ENCODE measurements at places on chromosomes 7 and 10.
A peak's percentile ranks its signal among the peaks of the same experiment; 100 is the strongest.

GRCh38 chr10:97553575-97554031 is 19.0 kb upstream of the ANKRD2 start:
- DNase-seq = peak; percentile 79

DNA sequence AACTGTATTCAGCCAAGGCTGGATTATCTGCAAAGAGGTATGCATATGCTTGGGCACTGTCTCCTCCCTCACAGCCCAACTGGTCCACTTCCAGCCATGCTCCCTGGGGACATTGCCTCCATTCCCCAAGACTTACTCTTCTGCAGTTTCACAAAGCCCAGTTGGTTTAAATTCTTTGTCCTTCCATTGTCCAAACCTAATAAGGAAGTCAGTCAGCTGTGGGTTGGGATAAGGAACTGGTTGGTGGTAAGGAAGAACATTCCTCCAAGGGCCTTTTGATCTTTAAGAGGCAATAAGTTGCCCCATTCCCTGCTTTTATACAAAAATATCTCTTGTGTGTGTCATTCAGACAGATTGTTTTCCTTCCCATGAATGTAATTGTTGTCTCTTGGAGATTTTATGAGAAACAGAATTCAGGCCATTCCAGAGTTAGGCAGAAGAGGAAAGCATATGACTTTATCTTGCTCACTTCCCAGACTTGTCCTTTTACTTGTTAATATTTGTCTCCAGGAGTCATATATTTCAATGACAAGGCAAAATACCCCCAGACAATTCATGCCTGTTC is 673.7 kb downstream of the SUGCT start:
- DNase-seq = no peak

GRCh38 chr10:10626734-10627133 is 390.9 kb upstream of the CELF2 start:
- no peak for DNase-seq

DNA sequence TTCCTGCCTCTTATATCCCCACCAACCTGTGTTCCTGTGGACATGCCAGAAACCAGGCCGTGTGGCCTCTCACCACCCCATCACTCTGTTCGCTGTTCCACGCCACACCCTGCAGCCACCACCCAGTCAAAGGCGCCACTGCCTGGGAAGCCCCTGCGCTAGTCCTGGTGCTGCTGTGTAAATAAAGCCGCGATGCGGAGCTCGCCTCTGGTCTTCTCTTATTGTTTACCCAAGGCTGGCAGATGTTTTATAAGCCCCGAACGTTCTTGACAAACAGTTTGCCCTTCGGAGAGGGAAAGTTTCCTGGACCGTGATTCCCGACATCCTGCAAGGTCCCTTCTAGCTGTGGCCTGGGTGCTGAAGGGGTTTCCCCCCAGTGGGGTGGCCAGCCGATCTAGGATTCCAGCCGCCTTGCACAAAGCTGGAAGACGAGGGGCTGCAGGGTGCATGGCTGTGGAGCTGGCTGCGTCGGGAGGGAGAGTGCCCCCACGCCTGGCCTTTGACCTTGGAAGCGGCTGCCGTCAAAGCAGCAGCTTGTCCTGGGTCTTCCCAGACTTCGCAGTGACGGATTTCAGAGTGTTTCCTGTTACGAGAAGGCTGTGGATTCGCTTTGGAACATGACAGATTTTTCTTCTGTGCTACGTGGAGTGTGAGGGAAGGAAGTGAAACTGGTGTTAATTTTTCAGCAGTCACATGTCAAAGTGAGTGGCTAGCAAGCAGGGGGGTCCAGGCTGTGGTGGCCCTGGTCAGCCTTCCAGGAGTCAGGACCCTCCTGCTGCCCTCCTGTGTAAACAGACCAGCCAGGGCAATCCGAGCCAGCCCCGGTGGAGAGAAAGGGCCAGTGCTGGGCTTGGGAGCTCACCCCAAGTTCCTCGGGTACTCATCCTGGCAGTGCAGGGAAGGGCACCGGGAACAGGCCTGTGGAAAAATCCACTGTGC is 61.6 kb downstream of the LHPP start:
- DNase-seq = no peak

DNA sequence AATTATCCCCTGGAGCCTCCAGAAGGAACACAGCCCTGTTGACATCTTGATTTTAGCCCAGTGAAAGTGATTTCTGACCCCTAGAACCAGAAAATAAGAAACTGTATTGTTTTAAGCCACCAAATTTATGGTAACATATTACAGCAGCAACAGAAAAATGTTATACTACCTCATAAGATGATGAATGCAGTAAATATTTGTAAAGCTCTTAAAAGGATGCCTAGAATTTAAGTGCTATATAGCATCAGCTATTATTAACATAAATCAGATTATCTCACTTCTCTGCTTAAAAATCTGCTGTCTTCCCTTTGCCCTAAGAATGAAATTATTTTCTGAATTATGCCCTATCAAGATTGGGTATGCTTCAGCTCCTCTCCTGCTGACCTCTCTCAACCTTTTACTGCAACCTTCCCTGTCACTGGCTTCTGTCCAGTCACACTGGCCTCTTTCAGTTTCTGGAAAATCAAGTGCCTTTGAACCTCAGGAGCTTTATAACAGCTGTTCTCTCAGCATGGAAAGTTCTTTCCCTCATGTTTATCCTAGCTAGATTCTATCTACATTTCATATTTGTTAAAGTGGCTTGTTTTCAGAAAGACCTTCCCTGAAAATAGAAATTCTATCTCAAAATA is 78.9 kb downstream of the GPR37 start:
- no peak for DNase-seq

DNA sequence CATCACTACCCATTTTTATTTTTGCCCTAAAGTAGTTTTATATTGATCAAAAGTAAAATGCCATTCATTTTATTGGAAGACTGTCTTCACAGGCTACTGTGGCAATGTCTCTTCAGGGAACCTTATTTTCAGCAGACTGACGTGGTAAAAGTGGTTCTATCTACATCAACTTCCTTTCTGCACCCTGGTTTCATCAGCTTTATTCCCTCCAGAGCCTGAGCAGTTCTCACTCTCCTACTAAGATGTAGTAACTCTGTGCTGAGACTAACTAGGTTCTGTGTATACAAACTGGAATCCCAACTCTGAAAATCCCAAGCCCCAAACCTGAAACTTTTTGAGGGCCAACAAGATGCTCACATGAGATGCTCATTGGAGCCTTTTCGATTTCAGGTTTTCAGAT is 155.3 kb downstream of the SFMBT2 start:
- no peak for DNase-seq

DNA sequence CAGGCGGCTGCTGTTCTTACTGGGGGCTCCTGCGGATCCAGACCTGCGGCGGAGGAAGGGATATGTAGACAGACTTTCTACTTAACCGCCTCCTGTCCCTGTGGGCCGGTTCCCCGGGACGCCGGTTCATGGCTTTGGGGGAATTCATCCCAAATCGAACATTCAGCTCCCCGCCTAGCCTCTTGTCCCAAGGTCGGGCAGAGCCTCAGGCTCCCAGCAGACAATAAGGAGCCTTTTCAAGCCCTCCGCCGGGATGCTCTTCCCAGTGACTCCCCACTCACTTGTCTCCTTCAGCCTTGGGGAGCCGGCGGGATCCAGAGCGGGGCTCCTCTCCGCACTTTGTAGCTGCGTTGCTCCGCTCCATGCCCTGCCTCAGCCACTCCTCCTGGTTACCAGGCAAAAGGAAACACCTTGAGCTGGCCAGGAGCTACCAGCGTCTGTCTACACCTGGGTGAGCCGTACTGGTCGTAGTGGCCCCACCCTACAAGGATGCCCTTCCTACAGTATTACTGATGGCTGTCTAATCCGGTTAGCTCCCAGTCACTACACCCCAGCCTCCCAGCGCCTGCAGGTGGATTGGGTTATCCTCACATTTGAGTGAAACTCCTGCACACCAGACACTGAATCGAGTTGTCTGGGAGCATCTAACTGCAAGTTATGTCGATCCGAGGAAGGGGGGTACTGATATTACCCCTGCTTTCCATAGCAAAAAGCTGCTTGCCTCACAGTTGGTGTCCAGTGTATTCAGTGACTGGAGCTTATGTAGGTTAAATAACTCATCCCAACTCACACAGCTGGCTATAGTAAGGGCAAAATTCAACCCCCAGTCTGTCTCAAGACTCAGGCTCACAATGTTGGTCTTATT is at the start of gene C10orf95:
Gene C10orf95 (minus strand): TSS at position 439 of the 865 bp plus-strand sequence. CDS start 450 bp downstream, outside the sequence.
- DNase-seq = peak; percentile 80

GRCh38 chr7:93146472-93147141 is 1.6 kb downstream of the SAMD9L start:
- DNase-seq = no peak

- DNase-seq = no peak
Measured at GRCh38 chr10:49273082-49273465, 25.9 kb upstream of the C10orf71 start.

DNA sequence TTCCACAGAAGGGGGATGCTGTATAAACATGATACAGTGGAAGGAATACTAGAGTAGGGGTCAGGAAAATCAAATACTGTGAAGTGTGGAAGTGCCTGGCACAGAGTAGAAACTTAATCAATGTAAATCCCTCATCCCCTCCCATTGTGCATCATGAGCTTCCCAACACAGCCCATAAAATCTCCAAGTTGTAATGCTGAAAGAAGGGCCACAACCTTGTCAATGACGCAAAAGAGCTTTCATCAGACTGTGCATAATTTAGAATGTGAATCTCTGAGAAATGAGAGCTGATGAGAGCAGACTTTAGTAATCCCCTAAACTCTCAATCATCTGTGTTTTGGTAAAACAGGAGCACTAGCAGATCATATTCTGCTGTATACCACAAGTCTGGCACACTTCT is 105.2 kb upstream of the IMMP2L start:
- no peak for DNase-seq

DNA sequence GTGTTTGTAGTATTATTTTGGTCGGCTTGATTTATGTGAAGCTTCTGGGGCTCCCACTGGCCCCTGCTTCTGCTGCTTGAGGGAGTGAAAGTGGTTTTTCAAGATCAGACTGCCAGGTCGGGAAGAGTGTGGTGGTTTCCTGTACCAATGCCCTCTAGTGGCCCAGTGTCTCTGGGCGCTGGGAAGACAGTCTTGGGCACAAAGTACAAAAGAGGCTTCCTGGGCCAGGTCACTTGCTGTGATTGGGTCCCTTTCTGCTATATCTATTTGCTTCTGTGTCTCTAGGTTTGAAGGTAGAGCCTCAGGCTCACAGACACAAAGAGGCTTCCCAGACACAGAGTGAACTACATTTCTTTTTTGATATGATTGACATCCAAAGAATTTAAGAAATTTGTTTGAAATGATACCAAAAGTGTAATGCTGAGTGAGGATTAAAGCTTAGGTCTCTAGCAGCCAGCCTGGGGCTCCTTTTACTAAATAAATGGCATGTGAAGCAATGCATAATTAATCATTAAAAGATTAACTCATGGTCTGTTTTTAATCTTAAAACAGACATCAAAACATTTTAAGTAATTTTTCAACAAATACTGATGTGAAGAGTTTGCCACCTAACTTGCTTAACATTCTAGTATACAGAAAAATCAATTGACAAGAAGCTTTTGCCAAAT is 36.3 kb downstream of the ABCB1 start:
- peak; percentile 31 for DNase-seq

- DNase-seq = peak; percentile 75
Measured at GRCh38 chr7:94374231-94374630, 20.5 kb upstream of the COL1A2 start.

GRCh38 chr7:151595702-151596350 is 76.1 kb upstream of the RHEB start:
- DNase-seq = no peak

DNA sequence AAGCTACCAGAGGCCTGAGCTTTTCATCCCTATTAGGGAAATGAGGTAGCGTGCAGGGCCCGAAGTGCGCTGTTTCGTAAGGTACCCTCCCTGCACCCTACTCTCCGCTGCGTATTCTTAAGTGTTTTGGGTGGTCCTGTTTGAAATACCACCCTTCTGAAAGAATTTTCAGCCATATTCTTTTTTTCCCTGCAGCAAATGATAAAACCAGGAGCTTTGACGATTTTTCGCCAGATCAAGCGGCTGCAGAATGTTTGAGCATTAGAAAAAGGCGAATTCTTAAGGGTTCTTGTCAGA is 1.2 kb downstream of the RSBN1L start:
- no peak for DNase-seq

DNA sequence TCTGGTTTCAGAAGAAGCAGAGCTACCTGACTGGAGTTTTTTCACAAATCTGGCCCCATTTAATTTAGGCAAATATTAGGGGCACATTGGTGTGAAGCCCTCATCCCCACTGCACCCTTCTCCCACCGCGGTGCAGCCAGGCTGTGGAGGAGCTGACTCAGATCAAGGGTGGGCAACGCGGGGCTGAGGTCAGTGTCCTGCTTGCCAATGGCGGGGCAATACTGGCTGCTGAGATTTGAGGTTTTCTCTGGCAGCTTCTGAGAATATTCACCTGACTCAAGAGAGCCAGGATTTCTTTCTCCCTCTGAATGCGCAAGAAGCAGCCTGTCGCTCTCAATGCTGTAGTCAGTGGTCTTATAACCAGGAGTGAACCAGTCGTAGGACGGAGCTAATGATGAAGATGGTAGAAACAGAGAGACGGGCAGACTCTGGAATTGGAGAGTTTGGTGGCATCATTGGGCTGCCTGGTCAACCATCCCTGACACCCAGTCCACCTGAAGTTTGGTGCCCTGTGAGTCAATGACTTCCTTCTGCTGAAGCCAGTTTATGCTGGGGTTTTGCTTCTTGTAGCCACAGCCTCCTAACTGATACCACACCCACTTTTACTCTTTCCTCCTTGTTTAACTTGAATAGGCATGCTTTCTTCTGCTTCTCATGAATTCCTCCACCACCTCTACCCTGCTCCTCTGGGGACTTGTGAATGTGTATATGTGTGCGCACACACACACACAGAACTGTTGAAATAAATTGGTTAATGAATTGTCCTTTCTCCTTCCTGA is 123.7 kb upstream of the CTBP2 start:
- no peak for DNase-seq

- no peak for DNase-seq
Measured at GRCh38 chr7:47291461-47292081, 290.3 kb downstream of the TNS3 start.

DNA sequence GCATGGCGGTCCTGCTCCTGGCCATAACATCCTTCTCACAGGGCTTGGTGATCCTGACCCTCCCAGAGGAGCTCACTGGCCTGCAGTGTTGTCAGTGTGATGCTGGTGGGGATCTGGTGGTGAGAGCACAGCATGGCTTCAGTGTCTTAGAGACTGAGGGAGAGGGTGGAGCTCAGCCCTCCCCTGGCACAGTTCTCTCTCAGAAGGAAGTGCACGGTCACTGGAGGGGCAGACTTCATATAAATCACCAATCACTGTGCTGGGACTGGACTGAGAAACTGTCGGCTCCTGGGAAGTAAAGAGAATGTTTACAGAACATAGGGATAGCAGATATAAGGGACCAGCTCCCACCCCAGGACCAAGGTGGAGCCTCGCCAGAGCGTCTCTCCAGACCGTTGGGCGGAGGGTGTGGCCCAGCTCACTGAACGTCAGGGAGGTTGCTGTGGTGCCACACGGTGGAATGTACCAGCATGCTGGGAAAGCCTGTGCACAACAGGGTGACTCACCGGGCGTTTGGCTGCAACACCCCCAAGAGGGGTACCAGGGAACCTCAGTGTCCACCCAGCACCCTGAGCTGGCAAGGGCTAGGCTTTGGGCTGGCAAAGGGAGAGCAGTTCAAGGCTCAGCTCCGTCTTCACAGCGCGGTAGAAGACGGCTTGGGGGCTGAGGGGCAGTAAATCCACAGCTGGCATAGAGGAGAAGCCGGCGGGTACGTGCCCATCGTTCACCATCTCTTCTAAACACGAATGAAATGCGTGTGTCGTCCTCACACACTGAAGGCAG is 8.8 kb upstream of the GET4 start:
- no peak for DNase-seq

Measured in WERI-Rb-1 (cell line).